ENCODE measurements at places on chromosomes 13 and 19.

DNA sequence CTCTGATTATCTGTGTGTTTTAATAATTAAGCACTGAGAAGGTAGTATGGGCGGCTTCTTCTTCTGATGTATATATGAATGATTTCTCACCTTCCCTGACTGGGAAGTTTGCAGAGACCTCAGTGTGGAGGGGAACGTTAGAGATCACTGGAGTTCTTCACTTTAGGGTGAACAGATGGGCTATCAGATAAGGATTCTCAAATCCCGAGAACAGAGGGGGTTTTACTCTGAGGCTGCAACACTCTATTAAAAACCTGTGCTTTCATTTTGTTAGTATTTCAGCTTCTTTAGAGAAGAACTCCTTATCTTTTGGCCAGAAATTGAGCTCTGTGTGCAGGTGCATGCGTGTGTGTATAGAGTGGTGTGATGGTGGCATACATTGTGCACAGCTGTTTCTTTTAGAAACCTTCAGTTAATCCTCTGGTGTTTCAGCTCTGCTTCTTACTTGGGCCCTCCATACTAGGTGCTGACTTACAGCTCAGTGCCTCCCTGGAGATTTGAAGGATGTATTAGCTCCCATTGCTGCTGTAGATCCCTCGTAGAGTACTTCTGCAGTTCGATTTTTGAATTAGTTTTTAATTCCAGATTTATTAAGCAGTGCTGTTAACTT lies 45.3 kb upstream of the PCDH9 start:
- no peak for DNase-seq

DNA sequence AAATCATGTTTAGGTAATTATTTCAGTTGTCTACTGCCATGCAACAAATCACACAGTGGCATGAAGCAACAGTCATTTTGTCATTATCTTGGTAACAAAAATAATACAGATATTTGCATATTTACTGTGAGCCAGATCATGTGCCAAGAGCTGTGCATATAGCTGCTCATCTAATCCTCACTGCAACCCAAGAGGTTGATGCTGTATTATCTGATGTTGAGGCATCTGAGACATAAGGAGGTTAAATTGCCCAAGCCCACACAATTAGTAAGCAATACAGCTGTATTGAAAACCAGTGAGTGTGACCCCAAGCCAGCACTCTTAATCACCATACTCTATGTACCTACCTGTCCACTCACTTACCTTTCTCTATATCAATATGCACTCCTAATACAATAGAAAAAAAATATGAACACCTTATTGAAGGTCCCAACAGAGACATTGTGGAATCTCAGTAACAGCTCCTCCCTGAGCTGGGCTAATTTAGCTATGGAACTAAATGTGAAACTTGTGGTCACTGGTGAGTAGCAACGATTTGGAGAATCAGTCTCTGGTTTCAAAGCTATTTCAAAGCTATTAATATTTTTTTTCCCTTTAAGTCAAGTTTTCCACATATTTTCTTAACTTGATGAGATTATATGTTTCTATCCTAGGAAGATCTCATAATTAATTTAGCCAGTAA lies 185.2 kb downstream of the KLF12 start:
- DNase-seq, result no peak

DNA sequence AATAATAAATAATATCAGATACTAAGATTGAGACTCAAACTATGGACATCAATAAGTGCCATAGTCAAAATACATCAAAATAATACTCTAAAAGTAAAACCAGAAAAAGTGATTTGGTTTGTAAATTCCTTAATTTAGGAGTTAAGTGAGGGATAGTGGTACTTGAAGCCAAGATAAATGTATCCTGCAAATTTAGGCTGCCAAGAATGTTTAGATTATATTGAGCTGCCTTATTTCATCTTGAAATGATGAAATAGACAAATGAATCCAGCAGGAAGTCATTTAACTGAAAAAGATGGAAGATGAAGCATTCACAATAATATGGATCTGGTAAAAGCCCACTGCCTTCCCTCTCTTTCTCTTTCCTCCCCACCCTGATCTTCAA lies 112.3 kb downstream of the LRCH1 start:
- DNase-seq, result no peak

DNA sequence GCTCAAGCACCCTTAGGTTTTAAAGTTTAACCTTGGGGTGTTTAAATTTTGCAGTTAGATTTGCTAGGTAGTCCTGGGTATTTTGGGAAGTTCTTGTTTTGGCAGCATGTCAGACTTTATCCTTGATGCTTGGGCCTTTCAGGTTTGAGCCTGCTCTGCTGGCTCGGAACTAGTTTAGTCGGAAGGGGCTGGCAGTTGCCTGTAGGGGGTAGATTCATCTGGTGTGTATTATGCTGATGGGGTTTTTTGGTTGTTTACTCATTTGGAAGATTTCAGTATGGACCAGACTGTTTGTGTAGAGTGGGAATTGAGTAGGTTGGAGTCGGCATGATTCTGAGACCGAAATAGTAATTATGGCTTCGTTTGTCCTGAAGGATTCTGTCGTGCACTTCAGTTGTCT lies 15.1 kb downstream of the ILF3 start:
- no peak for DNase-seq

GRCh38 chr13:107421951-107422350 lies 793.4 kb downstream of the LIG4 start:
- DNase-seq, result no peak

DNA sequence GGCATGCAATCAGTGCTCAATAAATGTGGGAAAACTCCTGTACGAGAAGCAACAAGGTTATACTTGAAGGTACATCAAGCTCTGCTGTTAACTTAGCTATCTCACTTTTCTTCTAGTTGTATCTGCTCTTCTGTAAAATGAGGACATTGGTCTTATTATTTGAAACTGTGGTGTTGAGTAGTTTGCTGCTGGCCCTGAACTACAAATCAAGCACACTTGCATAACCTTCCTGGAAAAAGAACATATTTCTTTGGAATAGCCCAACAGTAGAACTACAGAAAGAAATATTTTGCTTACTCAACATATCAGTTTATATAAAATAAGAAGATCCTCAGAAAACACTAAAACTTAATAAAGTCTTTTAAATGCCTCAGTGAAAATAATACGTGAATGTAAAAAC lies 203.0 kb downstream of the KCTD12 start:
- no peak for DNase-seq

- DNase-seq, result no peak
Observed at GRCh38 chr19:38993271-38993670, 17.7 kb upstream of the FBXO17 start.

- no peak for DNase-seq
Observed at GRCh38 chr19:18501832-18502231, 20.0 kb downstream of the ELL start.

GRCh38 chr13:48072304-48072703 lies 22.6 kb downstream of the MED4 start:
- DNase-seq, result no peak

DNA sequence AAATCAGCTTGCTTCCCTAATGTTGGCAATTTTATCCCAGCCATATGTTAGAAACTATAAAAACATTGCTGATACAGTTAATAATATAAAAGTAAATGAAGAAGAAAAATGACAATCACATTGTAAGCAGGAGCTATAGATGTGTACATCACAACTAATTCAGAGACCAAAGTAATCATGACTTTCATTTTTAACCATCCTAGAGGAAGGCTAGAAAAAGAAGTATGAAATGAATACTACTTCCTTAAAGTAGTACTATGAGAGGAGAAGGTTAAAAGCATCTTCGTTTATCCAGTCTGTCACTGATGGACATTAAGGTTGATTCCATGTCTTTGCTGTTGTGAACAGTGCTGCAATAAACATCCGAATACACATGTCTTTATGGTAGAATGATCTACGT lies 135.5 kb downstream of the IRS2 start:
- DNase-seq, result no peak

- no peak for DNase-seq
Observed at GRCh38 chr19:7159105-7159933, 89.8 kb downstream of the ZNF557 start.

GRCh38 chr13:81770868-81771505 lies 1430.1 kb upstream of the SPRY2 start:
- no peak for DNase-seq

GRCh38 chr13:79481685-79482052 lies 714 bp downstream of the NDFIP2 start:
- DNase-seq, result no peak

DNA sequence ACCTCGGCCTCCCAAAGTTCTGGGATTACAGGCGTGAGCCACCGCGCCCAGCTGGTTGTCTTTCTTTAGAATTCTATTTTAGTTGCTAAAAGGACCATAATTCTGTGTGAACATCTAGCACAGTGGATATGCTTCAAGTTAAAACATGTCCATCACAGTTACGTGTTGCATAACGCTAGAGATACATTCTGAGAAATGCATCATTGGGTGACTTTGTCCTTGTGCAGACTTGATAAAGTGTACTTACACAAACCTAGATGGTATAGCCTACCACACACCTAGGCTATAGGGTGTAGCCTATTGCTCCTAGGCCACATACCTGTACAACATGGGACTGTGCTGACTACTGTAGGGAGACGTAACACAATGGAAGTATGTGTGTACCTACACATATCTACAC lies 35.4 kb downstream of the DOCK9 start:
- DNase-seq, result no peak

DNA sequence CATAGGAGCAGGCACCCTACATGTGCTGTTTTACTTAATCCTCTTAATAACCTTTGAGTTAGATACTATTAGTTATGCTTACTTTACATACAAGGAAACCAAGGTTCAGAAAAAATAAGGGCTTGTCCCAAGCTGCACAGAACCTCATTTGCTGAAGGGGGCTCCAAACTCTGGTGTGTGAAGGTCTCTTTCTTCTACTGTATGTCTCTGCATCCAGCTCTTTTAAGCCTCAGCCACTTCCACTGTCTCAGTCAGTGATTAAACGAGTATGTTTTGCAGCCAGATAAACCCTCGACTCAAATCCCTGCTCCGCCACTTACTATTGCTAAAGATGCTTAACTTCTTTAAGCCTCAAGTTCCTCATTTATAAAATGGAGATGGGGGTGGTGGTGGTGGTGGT lies 112.4 kb upstream of the WASF3 start:
- no peak for DNase-seq

- no peak for DNase-seq
Observed at GRCh38 chr13:66984241-66984640, 245.9 kb downstream of the PCDH9 start.

Measured in LNCaP clone FGC (cell line).